Activated gamma-delta T cell (primary cell): ENCODE measurements at places on chromosomes 3 and 15.

GRCh38 chr3:149371001-149371722 lies 6.3 kb downstream of the TM4SF1 start:
- DNase-seq, result no peak

GRCh38 chr3:33331414-33331813 lies 54.2 kb downstream of the FBXL2 start:
- no peak for DNase-seq

GRCh38 chr15:83835479-83835878 lies 181.6 kb downstream of the ADAMTSL3 start:
- DNase-seq, result no peak

DNA sequence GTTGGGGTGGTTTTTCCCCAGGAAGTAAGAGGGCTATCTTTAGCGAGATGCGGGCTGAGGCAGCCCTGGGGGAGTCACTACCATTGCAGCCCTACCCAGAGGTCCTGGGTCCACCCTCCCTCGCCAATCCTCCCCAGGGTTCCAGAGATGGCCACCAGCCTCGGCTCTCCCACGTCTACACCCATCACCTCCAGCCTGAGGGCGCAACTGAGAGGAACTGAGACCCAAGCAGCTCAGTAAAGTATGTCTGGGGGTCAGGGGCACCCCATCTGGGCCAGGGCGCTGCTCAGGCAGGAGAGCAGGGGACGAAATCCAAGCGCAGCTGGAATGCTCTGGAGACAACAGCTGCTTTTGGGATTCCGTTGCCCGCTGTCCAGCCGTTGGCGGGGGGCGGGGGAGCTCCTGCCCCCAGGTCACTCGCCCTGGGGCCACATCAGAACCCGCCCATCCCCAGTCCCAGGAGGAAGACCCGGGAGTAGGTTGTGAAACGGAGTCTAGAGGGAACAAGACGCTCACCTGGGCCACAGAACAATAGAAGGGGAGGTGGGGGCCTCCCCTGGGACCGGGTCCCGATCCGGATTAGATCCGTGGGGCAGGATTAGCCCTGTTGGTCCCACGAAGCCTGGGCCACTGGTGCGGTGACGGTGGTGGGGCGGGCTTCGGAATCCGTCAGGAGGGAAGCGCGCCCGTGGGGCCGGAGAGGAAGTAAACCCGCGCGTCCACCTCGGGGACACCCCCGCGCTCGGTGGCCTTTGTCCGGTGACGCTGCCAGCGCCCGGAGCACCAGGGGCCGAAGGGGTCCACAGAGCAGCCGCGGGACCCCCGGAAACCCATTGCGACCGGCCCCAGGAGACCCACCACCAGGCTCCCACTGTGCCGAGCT lies 1.4 kb upstream of the NDUFAF3 start:
- DNase-seq, result no peak

DNA sequence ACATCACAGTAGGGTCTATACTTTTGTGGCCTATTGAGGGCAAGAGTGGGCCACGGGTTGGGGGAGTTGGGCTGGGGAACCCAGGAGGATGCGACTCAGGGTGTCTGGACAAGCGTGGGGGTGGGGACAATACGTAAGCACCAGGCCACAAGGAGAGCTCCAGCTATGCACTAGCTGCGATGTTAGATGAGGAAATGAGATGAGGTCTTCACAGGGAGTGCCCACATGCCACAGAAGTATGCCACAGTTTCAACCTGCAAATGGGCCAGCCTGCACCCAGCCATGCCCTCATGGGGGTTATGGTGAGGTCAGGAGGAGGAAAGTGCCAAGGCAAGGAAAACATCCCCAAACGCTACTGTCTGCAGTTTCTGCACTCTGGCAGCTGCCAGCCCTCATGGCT lies 30.5 kb downstream of the CACNA2D2 start:
- peak; percentile 12 for DNase-seq

DNA sequence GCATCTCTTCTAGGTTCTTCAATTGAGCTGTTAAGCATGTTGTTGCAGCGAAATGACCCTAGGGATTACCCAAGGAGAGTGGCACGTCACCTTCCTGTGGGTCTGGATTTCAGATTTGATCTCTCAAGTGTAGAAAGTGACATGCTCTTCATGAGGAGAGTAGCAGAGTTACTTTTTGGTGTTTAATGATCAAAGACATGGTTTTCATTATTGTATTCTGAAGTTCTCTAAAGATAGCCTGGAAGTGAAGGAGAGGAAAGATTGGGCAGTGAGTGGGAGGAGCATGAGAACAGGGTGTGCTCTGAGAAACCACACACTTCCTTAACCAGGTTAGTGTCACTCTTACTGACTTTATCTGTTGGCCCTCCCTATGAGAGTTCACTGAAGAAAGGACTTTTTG lies 153.6 kb downstream of the AKAP13 start:
- no peak for DNase-seq

DNA sequence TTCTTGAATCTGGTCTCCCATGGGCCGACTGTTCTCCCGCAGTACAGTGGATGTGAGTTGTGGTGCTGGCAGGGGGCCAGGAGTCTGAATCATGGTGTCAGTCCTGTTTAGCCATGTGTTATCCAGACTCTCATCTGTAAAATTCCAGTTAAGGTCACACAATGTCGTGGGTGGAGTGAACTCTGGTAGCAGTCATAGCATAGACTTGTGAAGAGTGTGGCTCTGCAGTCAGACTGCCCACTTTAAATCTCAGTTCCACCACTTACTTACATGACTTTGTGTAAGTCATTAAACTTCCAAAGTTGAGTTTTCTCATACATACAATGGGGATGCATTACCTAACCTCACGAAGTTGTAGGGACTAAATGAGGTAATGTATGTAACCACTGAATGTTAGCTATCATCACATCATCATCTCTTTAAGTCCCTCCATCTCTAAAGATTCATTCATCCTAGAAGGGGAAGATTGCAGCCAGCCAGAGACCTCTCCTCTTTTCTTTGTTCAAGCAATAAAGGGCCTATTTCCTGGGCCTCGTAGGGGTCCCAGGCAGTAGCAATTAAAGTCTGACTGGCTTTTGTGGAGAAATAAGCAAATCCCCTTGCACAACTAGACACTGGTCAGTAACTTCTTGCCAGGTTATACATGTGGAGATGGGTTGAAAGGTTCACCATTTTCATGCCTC lies 93.9 kb downstream of the PCCB start:
- no peak for DNase-seq

GRCh38 chr3:8233938-8234337 lies 267.7 kb upstream of the LMCD1 start:
- DNase-seq, result no peak

GRCh38 chr3:62793946-62794345 lies 81.3 kb downstream of the CADPS start:
- DNase-seq, result no peak

DNA sequence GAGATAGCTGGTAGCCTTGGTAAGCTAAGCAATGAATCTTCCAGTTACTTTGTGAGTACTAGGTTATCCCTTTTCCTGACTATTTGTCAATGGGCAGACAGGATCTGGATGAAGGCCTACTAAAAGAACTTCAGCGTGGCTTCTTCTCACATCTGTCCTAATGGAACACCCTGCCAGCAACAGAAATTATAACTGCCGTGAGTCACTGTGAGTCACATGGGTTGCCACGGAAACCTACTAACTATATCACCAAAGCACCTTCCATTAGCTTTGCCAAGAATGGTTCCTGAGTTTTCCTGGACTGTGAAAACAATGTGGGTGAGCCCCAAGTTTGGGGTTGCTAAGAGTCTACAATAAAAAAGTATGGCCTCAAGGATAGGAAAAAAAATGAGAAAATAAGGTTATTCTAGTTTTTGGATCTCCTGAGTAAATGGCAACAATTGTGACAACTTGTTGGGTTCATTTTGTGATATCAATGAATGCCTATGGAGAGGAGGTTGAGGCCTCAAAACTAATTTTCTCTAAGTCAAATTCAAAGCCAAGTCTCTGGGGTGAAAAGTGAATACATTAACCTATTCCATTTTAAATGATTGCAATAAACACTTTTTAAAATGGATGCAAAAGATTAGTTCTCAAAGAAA lies 195.1 kb upstream of the ICE2 start:
- DNase-seq, result no peak

- DNase-seq, result no peak
Observed at GRCh38 chr15:66875588-66876420, 173.8 kb downstream of the SMAD6 start.

- DNase-seq, result no peak
Observed at GRCh38 chr15:78340231-78341056, at the start of gene CRABP1. TSS of gene CRABP1 (plus strand) at chr15:78340353. CDS start at chr15:78340429, 76 bp downstream.

- no peak for DNase-seq
Observed at GRCh38 chr3:172127141-172127540, 87.8 kb downstream of the FNDC3B start.

GRCh38 chr15:42890161-42890913 lies 30.2 kb downstream of the TTBK2 start:
- no peak for DNase-seq

- no peak for DNase-seq
Observed at GRCh38 chr15:44706946-44707636, 4.0 kb downstream of the PATL2 start.

GRCh38 chr3:56424885-56425284 lies 43.4 kb downstream of the ERC2 start:
- no peak for DNase-seq

- no peak for DNase-seq
Observed at GRCh38 chr3:146403792-146404191, 65.6 kb downstream of the PLSCR2 start.

- no peak for DNase-seq
Observed at GRCh38 chr15:33699691-33700447, 268.4 kb upstream of the CHRM5 start.

- DNase-seq, result no peak
Observed at GRCh38 chr15:87906444-87906843, 350.1 kb downstream of the NTRK3 start.

DNA sequence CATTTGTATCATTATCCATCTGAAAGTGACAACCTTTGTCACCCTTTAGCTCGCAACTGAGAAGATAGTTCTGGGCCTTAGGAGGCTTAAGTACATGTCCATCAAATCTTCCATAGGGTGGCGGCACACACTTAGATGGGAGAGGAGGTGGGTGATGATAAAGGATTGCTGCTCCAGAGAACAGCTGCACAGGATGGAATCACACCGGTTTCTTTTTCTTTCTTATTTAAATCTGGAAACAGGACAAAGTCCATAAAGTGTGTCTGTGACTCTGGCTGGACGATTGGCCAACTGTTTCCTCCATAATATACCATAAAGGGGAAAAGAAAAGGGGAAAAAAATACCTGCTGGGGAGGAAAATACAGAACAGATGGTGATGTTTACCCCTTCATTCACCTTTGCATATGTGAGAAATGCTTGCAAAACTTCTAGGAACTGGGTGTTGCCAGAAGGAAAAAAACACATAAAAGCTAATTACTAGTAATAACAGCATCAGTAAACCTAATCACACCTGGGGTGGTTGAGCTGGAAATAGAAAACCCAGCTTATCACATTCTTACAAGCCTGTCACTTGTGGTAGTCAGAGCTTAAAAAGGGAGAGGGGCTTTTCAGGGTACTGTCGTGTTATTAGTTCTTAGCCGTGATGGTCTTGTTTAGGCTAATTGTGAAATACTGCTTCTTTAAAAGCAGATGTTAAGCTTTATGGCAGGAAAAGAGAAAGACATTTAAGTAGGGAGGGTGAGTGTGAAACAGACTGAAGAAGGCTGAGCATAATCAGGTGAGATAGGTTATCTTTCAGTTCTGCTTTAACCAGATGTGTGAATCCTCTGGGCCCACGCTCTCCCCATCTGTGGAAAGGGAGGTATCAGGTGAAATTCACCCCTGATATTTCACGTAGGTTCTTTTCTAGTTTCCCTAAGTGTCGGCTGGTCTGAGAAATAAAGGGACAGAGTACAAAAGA lies 16.7 kb downstream of the C2CD4A start:
- no peak for DNase-seq
